Islet precursor cell (in vitro differentiated cells): ENCODE measurements at places on chromosomes 6 and 20.
A peak's percentile ranks its signal among the peaks of the same experiment; 100 is the strongest.

GRCh38 chr20:56443654-56444540 lies 24.5 kb upstream of the RTF2 start:
- peak; percentile 69 for DNase-seq

GRCh38 chr6:170456886-170457698 lies 96.0 kb downstream of the PSMB1 start:
- DNase-seq = peak; percentile 50

DNA sequence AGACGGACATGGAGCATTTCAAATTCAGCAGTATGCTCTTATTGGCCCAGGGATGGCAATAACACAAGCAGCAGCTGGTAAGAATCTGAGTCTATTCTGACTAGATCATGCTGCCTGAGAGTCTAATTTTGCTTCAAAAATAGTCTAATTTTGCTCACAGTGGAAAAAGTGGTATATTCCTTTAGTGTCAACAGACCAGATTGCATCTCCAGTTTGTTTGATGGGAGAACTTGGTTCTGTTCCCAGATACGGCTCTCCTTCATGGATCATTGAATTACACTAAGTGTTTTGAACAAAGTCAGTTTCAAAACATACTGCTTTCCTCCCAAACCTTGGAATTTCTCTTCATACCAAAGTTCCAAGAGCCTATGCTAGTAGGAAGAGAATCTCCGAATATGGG lies 586.1 kb downstream of the RNF144B start:
- no peak for DNase-seq

- DNase-seq = no peak
Measured at GRCh38 chr6:146341493-146342230, 202.0 kb upstream of the RAB32 start.

DNA sequence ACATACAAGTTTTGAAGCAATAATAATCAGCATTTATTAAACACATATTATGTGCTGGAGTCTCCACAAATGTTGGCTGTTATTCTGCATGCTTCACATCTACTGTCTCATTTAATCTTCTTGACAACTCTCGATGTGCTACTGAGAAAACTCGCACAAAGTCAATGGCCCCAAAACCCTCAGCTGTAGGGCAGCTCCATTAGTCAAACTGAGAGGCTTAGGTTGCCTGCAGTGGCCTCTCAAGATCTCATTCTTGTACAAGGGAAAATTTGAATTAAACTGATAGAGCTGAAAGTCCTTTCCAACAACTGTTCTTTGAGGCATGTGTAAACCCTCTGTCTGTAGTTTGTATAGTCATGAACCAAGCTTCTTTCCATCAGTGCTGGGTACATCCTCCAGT lies 49.8 kb downstream of the MBOAT1 start:
- DNase-seq = no peak

GRCh38 chr6:37514837-37515236 lies 15.1 kb upstream of the CCDC167 start:
- DNase-seq = peak; percentile 70

DNA sequence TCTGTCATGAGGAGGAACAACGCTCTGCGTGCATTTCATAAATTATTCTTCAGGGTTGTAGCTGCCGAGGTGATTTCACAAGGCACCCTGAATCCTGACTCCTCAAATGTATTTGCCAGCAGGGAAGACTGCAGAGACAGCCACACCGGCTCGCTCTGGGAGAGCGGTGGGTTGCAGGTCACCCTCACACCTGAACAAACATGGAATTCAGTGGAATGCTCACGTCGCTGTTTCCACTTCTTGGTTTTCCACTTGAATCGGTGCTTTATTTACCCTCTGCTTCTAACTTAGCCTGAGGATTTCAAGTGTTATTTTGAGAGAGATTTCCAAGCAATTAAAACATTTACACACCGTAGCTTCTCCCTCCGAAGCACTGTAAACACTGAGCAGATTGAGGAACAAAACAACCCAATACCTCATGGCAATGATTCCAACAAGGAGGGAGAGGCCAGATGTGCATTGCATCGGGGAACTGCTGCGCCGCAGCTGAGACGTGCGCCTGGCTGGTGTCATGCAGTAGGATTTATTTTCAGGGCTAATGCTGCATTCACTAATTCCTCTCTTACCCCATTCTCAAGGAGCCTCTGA lies 59.5 kb upstream of the GGTLC1 start:
- no peak for DNase-seq

DNA sequence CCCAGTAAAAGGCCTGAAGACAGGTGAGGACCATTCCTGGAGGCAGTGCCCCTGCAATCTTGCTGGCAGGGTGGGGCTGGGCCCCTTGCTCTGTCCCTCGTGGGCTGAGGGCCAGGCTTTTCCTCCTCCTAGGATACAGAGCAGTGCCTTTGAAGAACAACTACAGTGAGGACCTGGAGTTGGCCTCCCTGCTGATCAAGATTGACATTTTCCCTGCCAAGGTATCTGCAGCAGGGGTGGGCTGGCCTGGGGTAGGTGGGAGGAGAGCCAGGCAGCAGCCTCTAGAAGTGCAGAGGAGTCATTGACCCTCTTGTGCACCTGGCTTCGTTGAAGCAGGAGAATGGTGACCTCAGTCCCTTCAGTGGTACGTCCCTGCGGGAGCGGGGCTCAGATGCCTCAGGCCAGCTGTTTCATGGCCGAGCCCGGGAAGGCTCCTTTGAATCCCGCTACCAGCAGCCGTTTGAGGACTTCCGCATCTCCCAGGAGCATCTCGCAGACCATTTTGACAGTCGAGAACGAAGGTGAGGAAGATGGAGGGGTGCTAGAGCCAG lies 36.5 kb downstream of the PLCG1 start:
- peak; percentile 38 for DNase-seq

- peak; percentile 92 for DNase-seq
Measured at GRCh38 chr6:39228992-39229767, at the start of gene KCNK5. KCNK5 (minus strand) TSS chr6:39229475; CDS start chr6:39229111, 364 bp downstream.
